ENCODE measurements at places on chromosomes 5 and 9. TPM values are rescaled to one million over a fixed set of nuclear protein-coding genes. Genes with fewer than 3 reads are reported as not detected.

TRIM7 gene
- total RNA-seq, result 3.5 TPM

CTXN3 gene
- total RNA-seq, result not detected

RALGPS1 gene
- 3.1 TPM for total RNA-seq

AGXT2 gene
- total RNA-seq, result not detected

SLC36A2 gene
- not detected for total RNA-seq
